Panc1 (cell line): ENCODE measurements at places on chromosomes 4 and X. TPM values are rescaled to one million over a fixed set of nuclear protein-coding genes. Genes with fewer than 3 reads are reported as not detected.

Gene GRID2
- total RNA-seq = 0.08 TPM

DNA sequence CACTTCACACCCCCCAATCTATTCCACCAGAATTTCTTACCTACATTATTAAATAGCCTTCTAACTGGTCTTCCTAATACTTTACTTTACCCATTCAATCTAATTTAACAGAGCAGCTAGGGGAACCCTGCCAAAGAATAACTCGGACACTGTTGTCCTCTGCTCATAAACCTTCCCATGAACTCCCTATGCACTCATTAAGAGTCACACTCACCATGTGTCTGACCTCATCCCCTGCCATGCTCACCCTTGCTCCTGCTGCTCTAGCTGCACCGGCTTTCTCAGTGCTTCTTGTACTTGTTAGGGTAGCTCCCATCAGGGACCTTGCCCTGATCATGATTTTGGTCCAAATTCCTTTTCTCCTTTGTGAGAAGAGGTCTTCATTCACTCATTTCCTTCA is 54.6 kb upstream of the GUCY1A1 start:
- DNase-seq = no peak

GRCh38 chrX:40748977-40749376 is 13.6 kb upstream of the MED14 start:
- DNase-seq = no peak

- no peak for DNase-seq
Observed at GRCh38 chr4:121943941-121944340, 7.9 kb downstream of the TRPC3 start.

Gene SLC9B1
- total RNA-seq = 0.41 TPM

- no peak for DNase-seq
Observed at GRCh38 chr4:182917182-182918043, at the start of gene DCTD. Gene DCTD (minus strand): TSS chr4:182917386. CDS start chr4:182915568, 1,818 bp downstream.

DNA sequence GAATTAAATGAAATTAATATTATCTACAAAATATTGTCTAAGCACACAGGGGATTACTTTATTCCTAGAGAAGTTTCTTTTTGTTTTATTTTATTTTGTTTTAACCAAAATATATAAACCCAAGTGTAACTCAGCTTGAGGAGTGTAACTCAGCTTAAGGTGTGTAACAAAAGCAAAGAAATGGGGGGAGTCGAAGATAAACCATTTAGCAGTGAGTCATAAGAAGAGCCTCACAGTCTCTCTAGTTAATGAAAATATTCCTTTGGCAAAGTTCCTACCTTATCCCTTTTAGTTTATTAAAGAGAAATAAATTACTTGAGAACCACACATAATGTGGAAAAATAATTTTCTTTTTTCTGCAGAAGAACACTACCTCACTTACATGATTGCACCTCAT is 261.8 kb downstream of the KCTD8 start:
- DNase-seq = no peak

Gene CFAP99
- total RNA-seq = 0.33 TPM
